ENCODE measurements at places on chromosomes 5 and 9. TPM values are rescaled to one million over a fixed set of nuclear protein-coding genes. Genes with fewer than 3 reads are reported as not detected.

GRCh38 chr5:208449-209114, 9.4 kb downstream of the CCDC127 start:
- DNase-seq, result no peak

- no peak for DNase-seq
Observed at GRCh38 chr9:130830231-130830760, 4.8 kb upstream of the ABL1 start.

RUSC2 gene
- total RNA-seq, result 116 TPM

DNA sequence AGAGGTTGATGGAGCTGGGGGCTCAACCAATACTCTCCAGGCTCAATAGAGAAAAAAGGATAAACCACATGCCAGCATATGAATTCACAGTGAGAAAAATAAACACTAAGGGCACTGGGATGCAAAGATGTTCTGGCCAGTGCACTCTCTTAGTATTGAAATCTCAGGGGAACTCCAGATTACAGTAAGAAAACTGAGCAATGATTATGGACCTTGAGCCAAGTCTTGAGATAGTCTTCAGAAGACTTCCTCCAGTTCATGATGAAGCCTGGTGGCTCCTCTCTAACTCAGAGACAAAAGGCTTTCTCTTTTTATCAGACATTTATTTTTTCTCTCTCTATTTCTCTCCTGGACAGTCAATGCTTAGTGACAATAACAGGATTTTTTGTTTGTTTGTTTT, 139.8 kb upstream of the SPEF2 start:
- DNase-seq, result no peak

DNA sequence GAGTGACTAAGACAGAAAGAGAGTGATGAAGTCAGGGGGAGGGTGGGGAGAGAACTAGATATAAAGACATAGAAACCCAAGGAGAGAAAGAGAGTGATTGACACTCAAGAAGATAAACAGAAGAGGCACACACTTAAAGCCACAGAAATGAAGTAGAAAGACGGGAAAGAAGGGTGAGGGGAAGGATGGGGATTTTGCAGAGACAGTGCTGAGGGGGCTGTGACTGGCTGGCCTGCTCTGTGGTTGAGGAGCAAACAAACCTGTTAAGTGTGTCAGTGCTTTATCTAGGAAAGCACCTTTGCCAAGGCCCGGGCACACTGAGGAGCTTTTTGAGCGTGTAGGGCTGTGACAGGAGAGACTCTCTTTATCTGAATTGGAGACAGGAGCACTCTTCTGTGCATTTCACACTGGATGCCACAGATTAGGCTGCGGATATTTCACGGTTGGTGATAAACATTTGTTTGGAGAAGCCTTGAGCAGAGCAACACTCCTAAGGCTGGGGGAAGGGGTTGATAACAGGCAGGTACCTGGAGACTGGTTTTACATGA, 109.1 kb downstream of the DOCK2 start:
- no peak for DNase-seq

NPDC1 gene
- 579 TPM for total RNA-seq

SLU7 gene
- total RNA-seq, result 10.2 TPM

HACD4 gene
- total RNA-seq, result 4.6 TPM

Measured in ascending aorta (tissue), 2 donors.